ENCODE measurements at places on chromosomes 5 and 9. TPM values are rescaled to one million over a fixed set of nuclear protein-coding genes. Genes with fewer than 3 reads are reported as not detected.

GRCh38 chr9:121835587-121836365, 184.3 kb downstream of the DAB2IP start:
- no peak for DNase-seq

GRCh38 chr5:73692981-73693380, 67.0 kb downstream of the ARHGEF28 start:
- DNase-seq = no peak

DNA sequence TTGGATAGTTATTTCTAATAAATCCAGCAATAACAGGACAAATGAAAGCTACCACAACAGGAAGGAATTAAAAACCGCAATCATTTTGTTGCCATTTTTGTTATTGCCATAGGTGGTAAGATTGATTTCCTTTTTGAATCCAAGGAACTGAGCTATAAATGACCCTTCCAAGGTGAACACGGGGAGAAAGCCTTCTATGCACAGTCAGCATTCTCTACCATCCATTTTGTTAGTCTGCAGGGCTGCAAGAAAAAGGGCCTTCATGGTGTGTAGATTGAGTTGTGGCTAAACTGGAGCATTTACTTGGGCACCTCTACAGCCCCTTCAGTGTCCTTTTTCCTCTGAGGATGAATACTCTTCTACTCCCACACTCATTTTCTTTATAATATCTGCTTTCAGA, 18.6 kb upstream of the REEP5 start:
- no peak for DNase-seq

STKLD1 gene
- 1.3 TPM for polyA plus RNA-seq

GRCh38 chr5:139740992-139741672, 54.5 kb upstream of the PSD2 start:
- no peak for DNase-seq

NDUFS4 gene
- polyA plus RNA-seq = 145 TPM

WHRN gene
- 10.4 TPM for polyA plus RNA-seq

GRCh38 chr5:68818057-68818695, 275.6 kb upstream of the SLC30A5 start:
- no peak for DNase-seq

- DNase-seq = no peak
Measured at GRCh38 chr5:167889276-167889675, 402.2 kb upstream of the WWC1 start.

- DNase-seq = no peak
Measured at GRCh38 chr5:148397968-148398595, 14.3 kb downstream of the FBXO38 start.

IFNB1 gene
- not detected for polyA plus RNA-seq

DNA sequence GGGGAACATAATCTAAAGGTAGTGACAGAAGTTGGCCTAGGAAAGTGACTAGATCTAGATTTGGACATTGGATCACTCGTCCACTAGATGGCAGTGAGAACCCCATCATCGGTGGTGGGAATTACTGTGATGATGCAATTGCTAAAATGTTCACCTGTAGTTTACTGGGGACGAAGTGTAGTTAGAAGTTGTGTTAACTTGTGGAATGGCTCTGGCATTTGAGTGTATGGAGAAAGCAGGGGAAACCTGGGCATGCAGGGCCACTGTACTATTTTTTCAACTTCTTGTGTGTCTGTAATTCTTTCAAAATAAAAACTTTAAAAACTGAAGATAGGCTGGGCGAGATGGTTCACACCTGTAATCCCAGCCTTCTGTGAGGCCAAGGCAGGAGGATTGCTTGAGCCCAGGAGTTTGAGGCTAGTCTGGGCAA, 75.5 kb downstream of the PHAX start:
- DNase-seq = peak; percentile 35

- DNase-seq = peak; percentile 22
Measured at GRCh38 chr5:36507332-36507952, 99.0 kb upstream of the SLC1A3 start.

PTGES gene
- 22.6 TPM for polyA plus RNA-seq
